Left ventricle myocardium superior (tissue), 1 donor: ENCODE measurements at places on chromosomes 6 and 20. TPM values are rescaled to one million over a fixed set of nuclear protein-coding genes. Genes with fewer than 3 reads are reported as not detected.

DNA sequence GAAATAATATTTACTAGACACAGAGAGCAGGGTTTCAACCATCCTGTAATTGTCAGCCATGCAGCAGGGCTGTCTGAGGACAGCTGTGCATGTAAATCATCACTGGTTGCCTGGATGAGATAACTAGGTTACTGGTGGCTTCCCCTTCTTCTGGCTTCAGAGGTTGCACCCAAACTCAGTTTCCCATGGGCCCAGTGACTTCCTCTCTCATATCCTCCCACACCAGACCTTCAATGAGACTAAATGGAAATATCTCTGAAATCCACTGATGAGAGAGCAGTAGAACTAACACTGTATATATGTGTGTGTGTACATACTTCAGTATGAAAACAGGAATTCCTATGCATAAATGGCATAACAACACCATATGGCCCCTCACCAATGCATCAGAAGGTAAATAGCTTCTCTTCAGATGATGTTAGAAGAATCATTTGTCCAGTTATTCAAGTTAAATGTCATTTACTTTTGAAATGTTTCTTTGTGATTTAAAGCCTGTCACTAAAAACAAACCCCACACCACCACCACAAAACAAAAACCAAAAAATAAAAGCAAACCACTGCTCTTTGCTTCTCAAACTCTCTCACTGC lies 51.0 kb upstream of the IL20RA start:
- no peak for DNase-seq

LIN28B gene
- not detected for total RNA-seq

DNA sequence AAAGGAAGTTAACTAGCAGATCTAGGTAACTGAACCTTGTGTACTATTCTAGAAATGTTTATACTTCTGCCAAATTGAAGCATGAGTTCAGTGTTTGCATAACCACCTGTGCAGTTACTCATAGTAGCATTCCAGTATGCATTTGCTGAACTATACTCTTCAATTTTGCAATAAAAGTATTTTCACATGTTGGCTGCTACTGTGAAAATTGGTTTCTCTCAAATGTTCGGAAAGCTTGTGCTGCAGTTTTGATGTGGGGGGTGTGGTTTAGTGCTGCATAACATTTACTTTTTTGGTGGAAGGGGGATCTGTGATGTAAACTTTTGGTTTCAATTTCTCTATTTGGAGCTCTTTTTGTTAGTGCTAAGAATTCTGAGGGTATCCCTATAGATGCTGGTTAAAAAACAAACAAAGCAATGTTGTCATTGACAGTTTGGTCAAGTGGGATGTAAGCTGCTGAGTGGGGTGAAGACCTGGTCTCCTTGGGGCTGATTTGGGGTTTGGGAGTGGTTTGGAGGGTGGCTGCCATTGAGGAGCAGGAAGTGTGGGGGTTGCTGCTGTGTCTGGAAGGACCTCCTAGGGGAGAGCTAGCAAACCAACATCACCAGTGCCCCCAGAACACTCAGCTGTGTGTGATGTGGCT lies 87.8 kb downstream of the CARMIL1 start:
- DNase-seq: no peak

DNA sequence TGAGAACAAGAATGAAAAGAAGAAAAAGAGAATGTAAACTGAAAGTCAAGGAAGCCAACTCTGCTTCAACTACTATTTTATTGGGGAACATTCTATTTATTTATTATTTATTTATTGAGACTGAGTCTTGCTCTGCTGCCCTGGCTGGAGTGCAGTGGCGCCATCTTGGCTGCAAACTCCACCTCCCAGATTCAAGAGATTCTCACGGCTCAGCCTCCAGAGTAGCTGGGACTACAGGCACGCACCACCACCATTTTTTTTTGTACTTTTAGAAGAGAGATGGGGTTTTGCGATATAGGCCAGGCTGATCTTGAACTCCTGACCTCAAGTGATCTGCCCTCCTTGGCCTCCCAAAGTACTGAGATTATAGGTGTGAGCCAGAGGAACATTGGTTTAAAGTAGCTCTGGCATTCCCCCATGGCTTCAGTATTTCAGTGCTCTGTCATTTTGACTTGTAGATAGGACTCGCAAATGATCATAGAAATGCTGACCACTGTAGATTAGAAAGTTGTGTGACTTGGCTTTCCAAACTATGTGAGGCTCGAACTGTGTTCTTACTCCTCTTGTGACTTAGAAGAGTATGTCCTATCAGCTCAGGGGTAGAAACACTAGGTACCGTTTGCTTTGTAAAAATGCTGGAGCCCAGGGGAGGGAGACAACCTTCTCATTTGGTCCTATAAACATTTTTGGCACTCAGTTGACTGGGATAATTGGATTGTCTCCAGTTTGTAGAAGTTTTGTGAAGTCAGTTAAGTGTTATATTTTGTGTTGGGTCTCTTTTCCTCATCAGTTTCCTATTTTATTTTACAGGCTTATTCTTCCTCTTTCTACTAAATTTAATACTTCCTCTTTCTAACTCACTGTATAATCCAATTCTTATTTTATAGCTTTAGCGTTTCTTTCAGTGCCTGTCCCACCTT lies 544.9 kb upstream of the CITED2 start:
- DNase-seq: no peak

HLA-DOA gene
- 1.8 TPM for total RNA-seq

DNA sequence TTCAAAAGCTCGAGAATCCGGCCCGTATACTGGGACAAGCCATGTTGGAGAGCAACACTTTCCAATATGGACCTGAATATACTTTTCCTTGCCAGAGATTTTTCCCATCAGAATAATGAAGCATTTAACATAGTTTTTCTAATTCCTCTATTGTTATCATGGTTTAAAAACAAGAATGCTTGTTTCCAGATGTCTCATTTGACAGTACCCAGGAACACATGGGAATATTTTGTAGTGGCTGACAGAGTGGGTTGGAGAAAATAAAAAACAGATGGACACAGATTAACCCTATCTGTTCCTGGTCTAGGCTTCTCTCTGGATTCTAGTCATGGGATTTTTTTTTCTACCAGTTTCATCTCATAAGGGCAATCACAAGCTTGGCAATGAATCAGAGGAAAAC lies 164.8 kb upstream of the CEP162 start:
- no peak for DNase-seq

- DNase-seq: no peak
Measured at GRCh38 chr6:14567842-14568241, 450.3 kb downstream of the CD83 start.

DST gene
- total RNA-seq: 225 TPM

GRCh38 chr6:48826901-48827701 lies 636.0 kb downstream of the MMUT start:
- DNase-seq: no peak

DNA sequence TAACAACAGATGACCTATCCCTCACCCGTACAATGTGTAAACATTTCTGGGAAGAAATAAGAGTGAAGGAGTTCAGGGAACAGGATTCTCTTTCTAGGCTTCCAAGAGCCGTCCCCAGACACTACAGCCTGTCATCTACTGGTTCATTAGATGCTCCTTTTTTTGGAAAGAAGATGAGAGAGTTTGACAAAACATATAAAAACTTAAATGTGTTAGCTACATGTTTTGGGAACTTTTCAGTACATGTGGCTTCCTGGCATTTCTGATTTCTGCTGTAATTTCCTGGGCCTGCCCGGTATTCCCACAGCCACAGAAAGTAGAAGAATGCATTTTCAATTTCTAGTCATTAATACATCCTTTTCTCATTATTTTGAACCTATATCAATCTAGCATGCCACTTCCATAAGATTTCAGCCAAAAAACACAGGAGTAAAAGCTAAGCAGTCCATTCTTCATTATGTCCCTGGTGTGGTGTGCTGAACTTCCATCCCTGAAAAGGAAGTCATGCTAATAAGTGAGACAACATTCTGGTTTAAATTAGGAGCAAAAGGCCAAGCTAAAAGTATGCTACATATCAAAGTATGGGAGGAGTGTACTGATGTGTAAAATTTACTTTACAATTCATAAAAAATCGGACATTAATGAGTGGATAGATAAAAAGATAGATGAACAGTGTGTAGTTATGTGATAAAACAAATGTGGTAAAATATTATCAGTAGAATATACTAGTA lies 198.2 kb downstream of the WDR27 start:
- DNase-seq: no peak

DNA sequence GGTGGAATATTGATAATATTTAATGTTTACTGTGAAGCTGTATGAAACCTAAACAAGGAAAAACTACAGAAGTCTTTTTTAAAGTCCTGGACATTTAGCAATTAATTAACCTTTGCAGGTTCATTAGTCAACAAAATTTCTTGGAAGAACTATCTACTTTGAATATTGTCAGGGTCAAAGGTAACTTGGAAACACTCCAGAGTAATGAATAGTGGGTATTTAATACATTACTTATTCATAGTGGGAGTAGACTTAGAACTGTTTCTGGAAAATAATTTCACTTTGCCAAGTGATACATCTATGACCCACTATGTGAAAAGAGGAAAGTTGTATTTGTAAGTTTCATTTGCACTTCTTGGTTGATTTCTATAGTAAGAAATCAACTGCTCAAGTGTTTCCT lies 319.1 kb downstream of the TFAP2B start:
- DNase-seq: no peak

- no peak for DNase-seq
Measured at GRCh38 chr6:109964949-109965348, 13.2 kb upstream of the GPR6 start.

DNA sequence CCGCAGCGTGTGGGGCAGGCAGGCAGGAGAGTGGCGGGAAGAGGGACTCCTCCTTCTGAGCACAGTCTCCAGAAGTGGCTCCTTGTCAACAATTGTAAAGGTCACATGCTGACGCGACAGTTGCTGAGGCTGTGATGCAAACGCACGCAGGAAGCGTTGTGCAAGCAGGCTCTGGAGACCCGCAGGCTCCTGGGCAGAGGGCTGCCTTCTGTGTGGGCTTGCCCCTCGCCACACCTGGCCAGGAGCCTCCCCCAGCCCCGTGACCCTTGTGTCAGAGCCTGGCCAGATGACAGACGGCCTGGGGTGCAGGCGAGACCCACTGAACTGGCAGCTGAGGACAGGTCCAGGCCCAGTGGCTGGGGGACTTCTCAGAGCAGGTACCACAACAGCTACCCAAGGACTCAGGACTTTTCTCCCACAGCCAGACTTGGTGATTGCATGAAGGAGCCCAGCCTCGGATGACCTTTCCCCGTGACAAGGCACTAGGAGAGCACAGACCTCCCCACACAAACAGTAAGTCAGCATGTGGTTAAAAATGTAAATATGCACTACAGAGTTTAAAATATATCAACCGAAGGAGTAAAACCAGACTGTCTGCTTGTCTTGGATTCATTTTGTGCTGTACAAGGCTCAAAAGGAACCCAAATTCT lies 222.1 kb upstream of the RREB1 start:
- DNase-seq: peak; percentile 69

DNA sequence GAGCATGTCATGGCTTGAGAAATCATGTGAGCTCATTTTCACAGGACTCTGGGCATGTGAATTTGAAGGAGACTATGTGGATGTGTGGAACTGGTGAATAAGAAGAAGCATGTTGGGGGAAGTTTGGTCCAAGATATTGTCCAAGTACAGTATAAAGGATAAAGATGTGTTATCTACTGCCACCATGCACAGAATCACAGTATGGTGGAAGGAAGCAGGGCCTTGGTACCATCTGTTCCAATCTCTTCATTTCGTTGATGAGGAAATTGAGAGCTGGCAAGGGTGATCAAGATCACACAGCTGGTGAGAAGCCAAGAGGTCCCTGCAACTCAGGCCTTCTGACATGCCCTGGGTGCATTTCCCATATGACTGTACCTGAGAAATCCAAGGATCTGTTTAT lies 31.5 kb upstream of the RIPOR2 start:
- DNase-seq: no peak

- DNase-seq: peak; percentile 74
Measured at GRCh38 chr6:110814102-110815014, 911 bp downstream of the CDK19 start.

- no peak for DNase-seq
Measured at GRCh38 chr6:148532698-148533097, 190.1 kb downstream of the SASH1 start.

- DNase-seq: no peak
Measured at GRCh38 chr6:142543606-142544005, 241.8 kb downstream of the ADGRG6 start.
